ENCODE measurements at places on chromosomes 2 and 18.

DNA sequence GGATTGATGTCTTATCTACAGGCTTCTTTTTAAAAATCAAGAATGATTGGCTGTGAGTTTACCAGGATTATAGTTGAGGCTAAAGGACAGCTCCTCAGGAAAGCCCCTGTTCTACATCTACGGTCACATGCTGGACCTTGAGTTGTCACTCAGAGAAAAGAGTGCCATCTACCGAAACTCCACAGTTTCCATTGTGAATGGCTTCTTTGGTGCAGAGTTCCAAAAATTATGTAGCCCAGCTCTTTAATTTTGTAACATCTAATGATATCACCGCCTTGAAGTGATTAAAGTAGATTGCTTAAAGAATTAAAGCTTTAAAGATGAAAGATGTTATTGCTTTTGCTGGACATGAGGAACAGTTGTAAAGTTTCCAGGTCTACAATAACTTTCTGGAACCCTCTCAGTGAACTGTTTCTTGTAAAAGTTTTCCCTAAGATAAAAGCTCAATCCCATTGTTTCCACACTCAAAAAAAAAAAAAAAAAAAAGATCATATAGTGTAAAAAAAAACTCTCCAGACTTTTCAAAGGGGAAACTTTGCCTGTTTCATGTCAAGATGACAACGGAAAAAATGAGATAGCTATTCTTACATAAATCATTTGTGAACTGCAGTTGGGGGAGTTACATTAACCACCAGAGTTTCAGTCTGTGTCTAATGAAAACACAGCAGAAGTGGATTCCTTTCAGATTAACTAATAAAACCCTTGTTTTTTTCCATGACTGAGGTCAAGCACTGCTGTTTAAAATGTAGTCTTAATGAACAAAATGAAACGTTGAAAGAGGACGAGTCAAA is 4.3 kb downstream of the COL3A1 start:
- no peak overlapping the region for H3K4me3 ChIP-seq
- H3K27ac ChIP-seq: no peak overlapping the region
- no peak for DNase-seq
- H3K36me3 ChIP-seq: no peaks in the 10 kb centered on the region
- no peaks in the 10 kb centered on the region for H3K27me3 ChIP-seq

- H3K27me3 ChIP-seq: no peaks in the 10 kb centered on the region
- H3K27ac ChIP-seq: no peak overlapping the region
- no peak for DNase-seq
- H3K4me3 ChIP-seq: no peak overlapping the region
- no peaks in the 10 kb centered on the region for H3K4me1 ChIP-seq
Observed at GRCh38 chr2:94875064-94875819, 4.0 kb downstream of the TEKT4 start.

DNA sequence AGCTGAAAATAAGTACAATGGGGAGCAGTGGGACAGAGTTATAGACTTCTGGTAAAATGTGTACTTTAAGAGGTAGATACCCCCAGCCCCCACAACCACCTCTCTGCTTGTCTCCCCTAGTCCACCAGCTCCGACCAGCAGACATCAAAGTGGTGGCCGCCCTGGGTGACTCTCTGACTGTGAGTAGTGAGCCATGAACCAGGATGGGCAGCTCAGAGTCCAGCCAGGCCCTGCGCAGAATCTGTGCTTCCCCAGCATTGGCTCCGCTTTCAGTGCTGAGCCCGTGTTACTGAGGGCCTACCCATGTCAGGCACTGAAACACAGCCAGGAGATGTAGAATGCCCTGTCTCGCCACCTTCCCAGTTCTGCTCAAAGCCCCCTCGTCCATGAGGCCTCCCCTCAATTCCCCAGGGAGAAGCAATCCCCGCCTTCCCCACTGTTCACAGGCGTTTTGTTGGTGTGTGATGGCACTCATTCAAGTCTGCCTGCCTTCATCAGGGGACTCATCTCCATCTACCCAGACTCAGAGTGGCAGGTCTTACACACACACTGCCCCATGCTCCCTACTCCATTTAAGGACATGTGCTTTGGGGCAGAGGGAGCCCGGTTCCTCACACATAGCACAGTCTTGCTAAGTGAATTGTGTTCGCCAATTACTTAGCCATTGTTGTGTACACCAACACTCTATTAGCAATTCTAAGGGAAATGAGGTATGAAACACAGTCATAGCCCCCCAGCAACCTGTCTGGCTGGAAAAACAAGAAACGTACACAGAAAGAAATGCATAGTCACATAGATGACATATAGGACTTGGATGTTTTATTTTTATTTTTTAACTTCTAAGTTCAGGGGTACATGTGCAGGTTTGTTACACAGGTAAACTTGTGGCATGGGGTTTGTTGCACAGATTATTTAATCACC is 122.6 kb downstream of the PLB1 start:
- H3K4me3 ChIP-seq: no peak overlapping the region
- H3K4me1 ChIP-seq: peaks cover 57% of the 10 kb centered on the region
- H3K27me3 ChIP-seq: no peaks in the 10 kb centered on the region

DNA sequence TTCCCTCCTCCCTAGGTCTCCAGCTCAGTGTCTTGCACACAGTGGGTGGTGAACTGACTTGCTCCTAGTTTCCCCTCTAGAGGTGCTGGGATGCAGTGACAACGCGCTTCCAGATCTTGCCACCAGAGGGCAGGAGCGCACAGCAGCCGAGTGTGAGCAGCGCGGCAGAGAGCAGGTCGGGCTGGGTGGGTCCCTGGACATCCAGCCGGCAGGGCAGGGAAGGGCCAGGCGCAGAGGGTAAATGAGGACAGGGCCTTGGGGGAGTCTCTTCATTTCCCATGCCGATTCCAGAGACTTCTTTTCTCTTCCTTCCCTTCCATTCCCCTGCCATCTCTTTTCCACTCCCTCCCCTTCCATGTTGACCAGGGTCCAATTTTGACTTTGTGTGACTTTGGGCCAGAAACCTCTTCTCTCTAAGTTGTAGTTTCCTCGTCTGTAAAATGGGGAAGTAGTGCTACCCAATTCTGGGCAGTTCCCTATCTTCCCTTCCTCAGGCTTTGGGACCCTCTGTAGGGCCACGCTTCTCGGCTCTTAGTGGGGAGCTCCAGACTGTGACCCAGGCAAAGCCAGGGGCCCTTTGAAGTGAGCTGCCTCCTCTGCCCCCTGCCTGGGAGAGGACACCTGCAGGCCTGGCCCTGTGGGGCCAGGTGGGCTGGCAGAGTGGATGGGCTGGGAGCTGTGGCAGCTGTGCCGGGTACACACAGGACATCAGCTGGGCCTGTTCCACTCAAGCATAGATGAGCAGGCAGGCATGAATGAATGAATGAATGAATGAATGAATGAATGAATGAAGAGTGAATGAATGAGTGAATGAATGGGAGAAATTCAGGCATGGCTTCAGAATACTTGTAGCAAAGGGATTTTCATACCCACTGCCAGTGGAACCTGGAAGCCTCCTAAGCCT is 43.3 kb upstream of the TAF1B start:
- DNase-seq: peak; percentile 92
- peak overlapping the region; percentile 98 for H3K27ac ChIP-seq
- H3K4me1 ChIP-seq: peaks cover 49% of the 10 kb centered on the region

DNA sequence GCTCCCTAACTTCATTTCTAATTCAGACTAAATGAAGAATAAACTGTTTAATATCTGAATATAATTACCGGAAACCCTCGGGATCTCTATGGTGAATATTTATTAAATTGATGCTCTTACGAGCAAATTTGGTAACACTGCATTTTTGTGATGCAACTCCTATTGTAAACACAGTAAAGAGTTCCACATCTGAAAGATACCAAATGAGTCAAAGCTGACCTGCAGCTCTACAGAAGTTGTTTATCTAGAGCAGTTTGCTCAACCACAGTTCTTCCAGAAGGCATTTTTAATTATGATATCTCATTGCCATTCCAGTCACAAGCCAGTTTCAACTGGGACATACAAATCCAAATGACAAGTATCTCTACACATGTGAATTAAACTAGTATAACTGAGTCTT is 129.7 kb downstream of the PKP4 start:
- H3K27me3 ChIP-seq: no peaks in the 10 kb centered on the region
- DNase-seq: no peak
- no peak overlapping the region for H3K4me3 ChIP-seq
- no peaks in the 10 kb centered on the region for H3K4me1 ChIP-seq
- no peak overlapping the region for H3K27ac ChIP-seq

- no peak for DNase-seq
- no peaks in the 10 kb centered on the region for H3K36me3 ChIP-seq
- H3K27me3 ChIP-seq: peaks cover 27% of the 10 kb centered on the region
- H3K27ac ChIP-seq: no peak overlapping the region
Observed at GRCh38 chr2:217943446-217944321, 59.1 kb downstream of the TNS1 start.

GRCh38 chr18:31658670-31659575 is 25.5 kb downstream of the B4GALT6 start:
- peaks cover 21% of the 10 kb centered on the region for H3K4me1 ChIP-seq
- H3K27ac ChIP-seq: peak overlapping the region; percentile 59
- H3K4me3 ChIP-seq: peak overlapping the region; percentile 28

DNA sequence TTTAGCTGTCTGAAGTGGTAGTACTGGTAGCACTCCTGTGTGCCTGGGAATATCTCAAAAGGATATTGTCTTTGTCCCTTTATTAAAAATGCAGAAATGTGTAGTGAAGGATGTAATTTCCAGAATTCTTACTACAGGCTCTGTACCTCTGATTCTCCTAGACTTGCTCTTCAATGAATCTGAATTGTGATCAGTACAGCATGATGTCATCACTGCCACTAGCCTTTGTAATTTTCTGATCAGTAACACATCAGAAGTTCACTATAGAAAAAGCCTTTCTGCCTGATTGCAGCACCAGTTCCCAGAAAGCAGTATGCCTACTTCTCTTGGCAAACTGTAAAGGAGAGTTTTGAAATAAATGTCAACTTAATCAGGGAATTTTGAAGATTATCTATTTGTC is 29.2 kb upstream of the OTOF start:
- H3K36me3 ChIP-seq: no peaks in the 10 kb centered on the region
- H3K27me3 ChIP-seq: peaks cover 9% of the 10 kb centered on the region
- no peak overlapping the region for H3K27ac ChIP-seq
- no peak for DNase-seq
- no peak overlapping the region for H3K4me3 ChIP-seq

DNA sequence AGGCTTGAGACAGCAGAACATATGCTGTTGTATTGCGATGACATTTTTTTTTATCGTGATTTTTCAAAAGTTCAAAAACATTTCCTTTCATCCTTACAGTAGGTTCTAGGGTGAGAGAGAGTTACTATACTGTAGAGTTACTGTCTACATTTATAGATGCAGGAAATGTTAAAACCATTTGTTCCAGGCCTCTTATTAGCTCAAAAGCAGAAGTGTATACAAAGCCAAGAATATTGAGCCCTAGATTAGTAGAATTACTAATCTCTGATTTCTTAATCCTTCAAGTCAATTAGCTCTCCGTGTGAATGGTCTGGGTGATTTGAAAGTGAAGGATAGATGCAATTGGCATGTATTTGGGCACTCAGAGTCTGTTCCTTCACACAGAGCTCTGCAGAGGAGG is 73.1 kb downstream of the MAPRE2 start:
- H3K27me3 ChIP-seq: no peaks in the 10 kb centered on the region
- no peaks in the 10 kb centered on the region for H3K4me1 ChIP-seq
- no peak overlapping the region for H3K4me3 ChIP-seq
- H3K27ac ChIP-seq: no peak overlapping the region
- DNase-seq: no peak

DNA sequence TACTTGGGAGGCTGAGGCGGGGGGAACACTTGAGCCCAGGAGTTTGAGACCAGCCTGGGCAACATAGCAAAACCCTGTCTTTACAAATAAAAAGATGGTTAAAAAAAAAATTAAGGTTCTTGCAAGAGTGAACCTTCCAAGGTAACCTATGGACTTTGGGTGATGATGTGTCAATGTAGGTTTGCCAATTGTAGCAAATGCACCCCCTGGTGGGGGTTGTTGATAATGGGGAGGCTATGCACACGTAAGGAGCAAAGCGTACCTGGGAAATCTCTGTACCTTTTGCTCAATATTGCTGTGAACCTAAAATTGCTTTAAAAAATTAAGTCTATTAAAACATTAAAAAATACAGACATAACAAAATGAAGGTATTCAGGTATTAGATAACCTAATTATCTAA is 70.4 kb downstream of the CWC22 start:
- H3K4me1 ChIP-seq: no peaks in the 10 kb centered on the region
- H3K4me3 ChIP-seq: no peak overlapping the region
- DNase-seq: peak; percentile 24
- H3K36me3 ChIP-seq: no peaks in the 10 kb centered on the region
- H3K27ac ChIP-seq: no peak overlapping the region

DNA sequence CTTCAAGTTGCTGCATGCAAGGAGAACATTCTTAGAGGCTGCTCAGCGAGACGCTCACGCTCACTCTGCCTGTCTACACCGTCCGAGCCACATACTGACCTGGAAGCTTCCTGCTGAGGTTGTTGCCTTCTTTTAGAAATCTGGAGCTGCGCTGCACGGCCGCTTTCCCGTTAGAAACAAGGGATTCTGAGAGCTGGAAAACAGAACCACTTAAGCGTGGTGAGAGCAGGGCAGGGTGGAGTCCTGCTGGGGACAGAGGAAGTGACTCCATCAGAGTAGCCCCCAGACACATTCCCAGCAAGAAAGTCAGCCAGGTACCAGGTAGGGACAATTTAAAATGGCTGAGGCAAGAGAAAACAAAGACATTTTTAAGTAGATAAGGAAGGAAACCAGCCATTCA is 135.2 kb downstream of the LAMA1 start:
- no peak overlapping the region for H3K27ac ChIP-seq
- H3K4me1 ChIP-seq: no peaks in the 10 kb centered on the region
- H3K27me3 ChIP-seq: no peaks in the 10 kb centered on the region
- no peak for DNase-seq

DNA sequence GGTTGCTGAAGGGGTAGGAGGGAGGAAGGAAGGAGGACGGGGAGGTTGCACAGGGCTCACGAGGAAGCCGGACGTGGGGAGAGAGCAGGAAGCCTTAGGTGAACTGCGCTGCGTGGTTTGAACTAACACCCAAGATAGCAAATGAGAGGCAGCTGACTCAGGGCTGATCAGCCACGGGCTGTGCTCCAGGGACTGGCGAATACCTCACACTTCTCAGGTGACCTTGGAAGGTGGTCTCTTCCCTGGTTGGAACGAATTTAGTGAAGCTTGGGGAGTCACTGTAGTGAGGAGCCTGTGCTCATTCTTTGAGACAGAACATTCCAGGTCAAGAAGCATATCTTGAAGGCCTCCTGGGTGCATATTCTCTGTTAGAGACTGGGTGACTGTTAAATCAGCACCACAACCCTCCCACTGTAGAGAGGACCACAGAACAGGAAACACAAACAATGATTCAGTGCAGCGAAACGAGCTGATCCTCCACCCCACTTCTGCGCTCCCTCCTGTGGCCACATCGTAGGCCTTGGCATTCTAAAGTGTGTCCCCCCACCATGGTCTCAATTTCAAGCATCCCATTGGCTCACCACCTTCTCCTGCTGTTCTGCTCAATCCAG is 33.8 kb downstream of the TOGARAM2 start:
- H3K27ac ChIP-seq: peak overlapping the region; percentile 98
- peaks cover 81% of the 10 kb centered on the region for H3K4me1 ChIP-seq
- peak overlapping the region; percentile 89 for H3K4me3 ChIP-seq
- DNase-seq: peak; percentile 86
